ENCODE measurements at places on chromosomes 3 and 15. TPM values are rescaled to one million over a fixed set of nuclear protein-coding genes. Genes with fewer than 3 reads are reported as not detected.

The DUOXA1 gene
- 0.36 TPM for total RNA-seq

The KCNAB1 gene
- total RNA-seq: not detected

The SCG3 gene
- not detected for total RNA-seq

The GUCA1C gene
- total RNA-seq: not detected

The UROC1 gene
- total RNA-seq: not detected

The MYH15 gene
- total RNA-seq: 0.17 TPM

The ANKUB1 gene
- not detected for total RNA-seq

DNA sequence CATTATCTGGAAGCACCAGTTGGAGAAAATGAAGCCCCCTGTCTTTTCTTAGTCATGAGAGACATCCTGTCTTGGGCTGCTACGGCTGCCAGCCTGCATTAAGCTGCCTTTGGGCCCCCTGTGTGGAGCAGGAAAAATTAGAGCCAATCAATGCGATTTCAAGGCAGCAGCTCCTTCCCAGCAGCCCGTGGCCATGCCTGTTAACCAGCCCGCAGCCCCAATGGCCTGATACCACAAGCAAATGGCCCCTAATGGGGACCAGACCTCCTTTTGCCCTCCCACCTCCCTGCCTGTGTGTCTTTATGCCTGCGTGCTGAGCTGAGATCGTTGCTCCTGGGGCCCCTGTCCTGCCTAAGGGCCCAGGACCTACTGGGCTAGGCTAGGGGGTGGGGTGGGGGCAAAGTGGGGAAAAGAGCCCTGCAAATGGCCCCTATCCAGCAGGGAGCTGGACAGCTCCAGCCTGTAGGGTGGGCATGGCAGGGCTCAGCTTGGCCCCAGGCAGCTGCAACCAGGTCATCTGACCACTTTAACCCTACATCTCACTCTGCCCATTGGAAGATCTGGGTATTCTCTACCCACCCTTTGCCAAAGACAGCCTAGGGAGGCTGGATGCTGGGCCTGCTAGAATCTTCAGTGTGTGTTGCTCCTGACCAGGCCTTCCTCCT is 53.8 kb upstream of the MRPS22 start:
- no peaks in the 10 kb centered on the region for H3K27me3 ChIP-seq
- no peak overlapping the region for H3K27ac ChIP-seq
- no peaks in the 10 kb centered on the region for H3K36me3 ChIP-seq
- no peak for DNase-seq

DNA sequence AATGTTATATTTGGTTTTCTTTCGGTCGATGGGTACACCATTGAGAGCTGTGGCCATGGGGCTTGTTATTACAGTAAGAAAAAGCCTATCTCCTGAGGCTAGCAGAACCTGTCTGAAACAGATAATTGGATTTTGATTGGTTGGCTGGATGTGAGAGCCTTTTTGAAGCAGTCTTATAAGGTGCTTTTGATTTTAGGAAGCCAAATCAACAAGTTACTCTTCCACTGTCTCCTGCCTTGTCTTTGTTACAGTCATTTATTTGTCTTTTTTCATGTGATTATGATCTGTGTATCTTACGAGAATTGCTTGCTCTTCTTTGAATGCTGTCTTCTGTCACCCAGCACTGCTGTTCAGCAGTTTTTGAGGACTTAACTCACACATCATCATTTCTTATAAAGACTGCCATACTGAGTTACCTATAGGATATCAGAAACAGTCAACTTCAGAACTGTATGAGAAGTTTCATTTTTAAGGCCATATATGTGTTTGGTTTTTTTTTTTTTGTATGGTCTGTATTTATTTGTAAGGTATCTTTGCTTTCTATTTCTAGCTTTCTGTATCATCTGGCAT is 51.1 kb downstream of the MEF2A start:
- H3K27ac ChIP-seq: peak overlapping the region; percentile 26
- H3K36me3 ChIP-seq: peaks cover 3% of the 10 kb centered on the region
- no peaks in the 10 kb centered on the region for H3K27me3 ChIP-seq
- peaks cover 45% of the 10 kb centered on the region for H3K4me1 ChIP-seq
- no peak overlapping the region for H3K4me3 ChIP-seq

- DNase-seq: no peak
- H3K4me1 ChIP-seq: peaks cover 8% of the 10 kb centered on the region
- no peaks in the 10 kb centered on the region for H3K36me3 ChIP-seq
These were observed 1.2 kb upstream of the RPAP1 start for GRCh38 chr15:41545218-41545617.

- no peak for DNase-seq
- no peak overlapping the region for H3K27ac ChIP-seq
- H3K27me3 ChIP-seq: no peaks in the 10 kb centered on the region
- H3K4me1 ChIP-seq: no peaks in the 10 kb centered on the region
- H3K36me3 ChIP-seq: no peaks in the 10 kb centered on the region
- H3K4me3 ChIP-seq: no peak overlapping the region
These were observed 14.7 kb downstream of the FAM107A start for GRCh38 chr3:58562498-58562897.

DNA sequence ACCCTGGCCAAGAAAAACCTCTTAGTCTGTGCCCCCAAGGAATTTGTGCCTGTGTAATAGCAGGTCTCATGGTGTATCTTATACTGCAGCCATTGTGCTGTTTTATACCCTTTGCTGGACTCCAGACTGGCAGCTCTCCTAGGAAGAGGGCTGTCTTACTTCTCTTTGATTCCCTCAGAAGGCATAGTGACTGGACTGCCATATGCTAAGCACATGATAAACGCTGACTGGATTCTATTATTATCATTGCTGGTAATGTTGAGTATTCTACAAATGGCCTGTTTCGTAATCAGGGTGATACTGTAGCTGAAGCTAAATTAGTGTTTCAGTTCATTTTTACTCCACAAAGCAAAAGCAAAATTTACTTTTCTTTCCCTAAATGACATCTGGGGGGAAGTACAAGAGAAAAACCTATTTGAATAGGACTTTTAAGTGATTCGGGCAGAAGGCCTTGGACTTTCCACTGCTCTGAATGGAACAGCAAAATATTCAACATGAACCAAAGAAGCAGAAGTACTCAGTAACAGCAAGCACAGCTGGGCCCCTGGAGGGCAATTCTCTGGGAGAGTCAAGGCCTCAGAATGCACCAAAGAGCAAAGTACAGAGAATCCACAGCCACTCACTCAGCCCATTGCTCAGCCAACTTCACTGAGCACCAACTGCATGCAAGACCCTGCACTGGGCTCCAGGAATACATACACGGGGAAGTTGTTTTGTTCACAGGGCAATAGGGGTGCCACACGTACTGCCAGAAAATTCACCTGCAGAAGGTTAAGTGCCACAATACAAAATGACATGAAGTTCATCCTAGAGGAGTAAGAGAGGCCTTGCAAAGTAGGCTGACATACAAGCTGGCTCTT is 7.9 kb upstream of the BCL2A1 start:
- peak overlapping the region; percentile 82 for H3K27ac ChIP-seq
- no peaks in the 10 kb centered on the region for H3K27me3 ChIP-seq
- no peaks in the 10 kb centered on the region for H3K36me3 ChIP-seq
- DNase-seq: peak; percentile 44
- H3K4me3 ChIP-seq: peak overlapping the region; percentile 4

GRCh38 chr3:46293991-46294833 is 52.0 kb downstream of the CCR3 start:
- no peaks in the 10 kb centered on the region for H3K36me3 ChIP-seq
- peaks cover 72% of the 10 kb centered on the region for H3K4me1 ChIP-seq
- DNase-seq: peak; percentile 95
- peaks cover 10% of the 10 kb centered on the region for H3K27me3 ChIP-seq
- H3K27ac ChIP-seq: peak overlapping the region; percentile 81

DNA sequence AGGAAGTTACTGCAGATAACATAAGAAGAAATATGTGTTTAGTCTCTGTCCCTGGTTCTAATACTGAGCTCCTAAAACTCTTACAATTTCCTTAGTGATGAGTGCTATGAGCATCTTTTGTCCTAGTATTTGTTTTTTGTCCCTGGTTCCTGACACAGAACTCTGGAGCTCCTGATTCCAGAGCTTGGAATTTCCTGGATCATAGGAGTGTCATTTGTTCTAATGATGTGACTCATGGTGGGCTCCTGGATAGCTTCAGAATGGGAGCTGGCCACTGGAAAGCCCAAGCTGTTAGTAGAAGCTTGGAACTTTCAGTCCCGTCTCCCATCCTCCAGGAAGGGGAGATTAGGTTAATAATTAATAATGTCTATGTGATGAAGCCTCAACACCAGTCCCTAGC is 98.2 kb downstream of the CNTN6 start:
- H3K27ac ChIP-seq: no peak overlapping the region
- no peaks in the 10 kb centered on the region for H3K4me1 ChIP-seq
- no peak for DNase-seq
- H3K36me3 ChIP-seq: no peaks in the 10 kb centered on the region
- H3K27me3 ChIP-seq: no peaks in the 10 kb centered on the region

All from activated CD4-positive, alpha-beta memory T cell treated with anti-CD3 and anti-CD28 coated beads for 36 hours (primary cell).